ENCODE measurements at places on chromosomes 16 and 17. TPM values are rescaled to one million over a fixed set of nuclear protein-coding genes. Genes with fewer than 3 reads are reported as not detected.

- H3K4me1 ChIP-seq: no peaks in the 10 kb centered on the region
- H3K27me3 ChIP-seq: peaks cover 30% of the 10 kb centered on the region
- H3K27ac ChIP-seq: no peak overlapping the region
- peaks cover 31% of the 10 kb centered on the region for H3K36me3 ChIP-seq
- peak overlapping the region; percentile 80 for H3K4me3 ChIP-seq
These were observed 8.6 kb downstream of the RIPOR1 start for GRCh38 chr16:67537270-67537635.

DNA sequence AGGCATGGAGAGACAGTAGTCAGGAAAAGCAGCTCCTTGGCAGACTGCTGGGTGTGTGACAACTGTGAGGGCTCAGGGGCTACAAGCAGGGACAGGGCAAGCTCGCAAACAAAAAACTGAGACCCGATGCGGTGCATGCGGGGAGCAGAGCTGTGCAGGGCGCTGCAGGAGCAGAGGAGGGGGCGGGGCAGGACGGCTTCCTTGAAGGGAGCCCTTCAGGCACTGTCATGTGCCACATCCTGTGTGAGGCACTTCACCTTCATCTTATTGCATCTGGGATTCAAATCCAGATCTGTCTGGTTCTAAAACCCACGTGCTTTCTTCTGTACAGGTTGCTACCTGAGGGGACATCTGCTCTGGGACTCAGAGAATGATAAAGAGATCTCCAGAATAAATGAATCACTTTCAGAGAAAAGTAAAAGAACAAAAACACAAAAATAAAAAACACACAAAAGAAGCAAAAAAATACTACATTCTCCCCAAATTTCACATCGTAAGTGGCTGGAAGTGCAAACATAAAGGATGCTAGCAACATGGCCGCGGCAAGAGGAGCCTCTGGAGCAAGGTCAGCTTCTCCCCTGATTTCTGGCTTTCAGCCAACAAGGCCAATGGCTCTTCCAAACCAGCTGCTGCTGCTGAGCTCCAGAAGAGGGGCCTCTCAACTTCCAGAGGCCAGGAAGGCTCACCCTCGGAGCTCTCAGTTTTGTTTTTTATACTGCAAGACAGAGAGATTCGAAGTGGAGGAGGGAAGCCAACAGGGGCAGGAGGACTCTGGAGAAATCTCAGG is 14.2 kb downstream of the LYRM9 start:
- no peaks in the 10 kb centered on the region for H3K36me3 ChIP-seq
- no peak for DNase-seq
- no peaks in the 10 kb centered on the region for H3K27me3 ChIP-seq

DNA sequence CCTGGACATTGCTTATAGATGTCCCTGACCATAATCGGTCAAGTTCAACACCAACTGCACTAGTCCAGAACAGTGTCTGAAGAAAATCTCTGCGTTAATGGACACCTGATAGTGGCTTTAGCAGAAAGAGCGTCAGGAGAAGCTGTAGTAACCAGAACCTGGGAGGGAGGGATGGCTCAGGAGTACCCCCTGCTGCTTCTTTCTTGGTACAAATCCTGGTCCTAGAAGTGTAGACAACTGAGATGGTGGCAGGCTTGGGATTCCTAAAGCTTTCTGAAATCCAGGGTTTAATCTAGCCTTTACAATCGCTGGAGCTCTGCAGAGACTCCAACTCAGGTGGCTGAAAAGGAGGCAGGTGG is 5.4 kb downstream of the MAP3K14 start:
- DNase-seq: peak; percentile 46
- no peak overlapping the region for H3K4me3 ChIP-seq
- no peak overlapping the region for H3K27ac ChIP-seq
- no peaks in the 10 kb centered on the region for H3K36me3 ChIP-seq

DNA sequence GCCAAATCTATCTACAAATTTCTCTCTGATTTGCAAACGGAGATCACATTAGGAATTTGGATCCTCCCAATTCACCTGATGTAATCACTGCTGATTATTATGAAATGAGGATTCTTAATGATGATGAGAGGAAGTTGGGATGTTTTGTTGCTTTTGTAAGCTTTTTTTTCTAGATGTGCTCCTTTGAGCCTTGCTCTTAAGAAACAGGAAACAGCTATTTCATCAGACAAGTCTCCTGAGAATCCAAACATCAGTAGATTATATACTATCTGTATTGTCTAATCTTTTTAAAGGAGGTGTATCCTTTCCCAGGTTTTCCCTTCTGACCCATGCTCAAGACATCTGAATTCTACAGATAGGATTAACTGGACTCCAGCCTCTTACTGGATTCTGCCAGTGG is 73.3 kb downstream of the KIF2B start:
- H3K4me1 ChIP-seq: no peaks in the 10 kb centered on the region
- H3K4me3 ChIP-seq: no peak overlapping the region
- H3K27me3 ChIP-seq: no peaks in the 10 kb centered on the region
- no peaks in the 10 kb centered on the region for H3K36me3 ChIP-seq
- H3K27ac ChIP-seq: no peak overlapping the region

Gene MEFV
- total RNA-seq: not detected

Gene ZNF688
- 6.6 TPM for total RNA-seq

Gene GAST
- total RNA-seq: not detected

Gene CAPNS2
- total RNA-seq: 0.38 TPM
